Thyroid gland (tissue), 4 donors: ENCODE measurements at places on chromosomes 11 and 22.

DNA sequence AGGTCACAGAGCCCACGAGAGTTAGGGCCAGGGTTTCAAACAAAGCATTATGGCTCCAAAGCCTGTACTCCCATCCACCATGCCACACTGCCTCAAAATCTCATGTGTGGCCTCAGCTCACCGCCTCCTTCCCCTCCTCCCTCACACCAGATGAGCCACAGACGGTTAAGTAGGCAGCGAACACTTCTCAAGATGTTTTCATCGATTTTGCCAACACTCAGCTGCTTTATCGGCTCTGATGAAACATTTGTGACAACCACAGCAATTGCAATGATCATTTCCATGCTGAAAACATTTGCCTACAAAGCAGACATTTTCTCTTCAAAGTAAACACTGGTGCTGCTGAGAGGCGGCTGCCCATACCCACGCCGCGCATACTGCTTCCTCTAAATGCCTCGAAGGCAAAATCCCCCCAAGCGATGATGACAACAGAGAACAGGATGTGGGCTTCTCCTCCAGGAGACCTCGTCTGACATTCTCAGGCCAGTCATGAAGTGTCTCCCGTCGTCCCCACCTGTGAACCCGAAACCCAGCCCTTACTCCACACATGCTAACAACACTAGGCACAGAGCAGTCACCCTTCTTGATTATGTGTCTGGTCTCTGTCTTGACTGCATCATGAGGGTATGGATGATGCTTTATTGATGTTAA is 599.2 kb downstream of the SOX6 start:
- no peak for DNase-seq

- no peak for DNase-seq
Observed at GRCh38 chr22:46591930-46592329, 28.3 kb upstream of the GRAMD4 start.

DNA sequence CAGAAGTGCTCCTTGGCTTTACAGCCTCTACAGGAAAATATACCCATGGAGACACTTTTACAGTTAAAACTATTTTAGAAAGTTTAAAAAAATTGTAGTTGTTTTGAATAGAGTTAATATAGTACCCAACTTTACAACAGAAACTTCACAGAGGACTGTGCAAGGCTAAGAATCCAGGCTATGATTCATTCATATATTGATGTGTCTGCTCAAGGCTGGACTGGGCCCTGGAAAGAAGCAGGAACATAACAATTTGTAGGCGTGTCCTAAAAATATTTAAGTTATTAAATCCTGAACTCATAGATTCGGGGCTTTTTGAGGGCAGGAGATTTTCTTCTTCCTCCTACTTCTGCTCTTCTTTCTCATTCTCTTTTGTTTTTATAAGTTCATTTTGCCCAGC is 291.5 kb upstream of the CCDC179 start:
- DNase-seq = no peak

DNA sequence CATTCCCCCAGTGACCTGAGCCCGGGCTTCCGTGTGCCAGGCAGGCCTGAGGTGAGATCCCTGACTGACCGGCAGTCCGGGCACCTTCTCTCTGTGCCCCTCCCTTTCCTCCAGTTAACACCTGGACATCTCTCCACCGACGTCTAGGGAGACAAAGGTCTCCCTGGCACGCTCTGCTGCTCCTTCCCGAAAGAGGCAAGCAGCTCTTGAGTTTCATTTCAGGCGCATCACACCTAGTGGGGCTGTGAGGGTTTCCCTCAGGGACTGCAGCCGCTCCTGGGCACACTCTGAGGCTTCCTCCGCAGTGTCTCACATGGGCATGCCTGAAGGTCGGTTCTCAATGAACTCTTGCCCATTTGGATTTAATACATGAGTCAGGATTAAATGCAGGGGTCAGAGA is 322.7 kb downstream of the CTTN start:
- DNase-seq = peak; percentile 60

DNA sequence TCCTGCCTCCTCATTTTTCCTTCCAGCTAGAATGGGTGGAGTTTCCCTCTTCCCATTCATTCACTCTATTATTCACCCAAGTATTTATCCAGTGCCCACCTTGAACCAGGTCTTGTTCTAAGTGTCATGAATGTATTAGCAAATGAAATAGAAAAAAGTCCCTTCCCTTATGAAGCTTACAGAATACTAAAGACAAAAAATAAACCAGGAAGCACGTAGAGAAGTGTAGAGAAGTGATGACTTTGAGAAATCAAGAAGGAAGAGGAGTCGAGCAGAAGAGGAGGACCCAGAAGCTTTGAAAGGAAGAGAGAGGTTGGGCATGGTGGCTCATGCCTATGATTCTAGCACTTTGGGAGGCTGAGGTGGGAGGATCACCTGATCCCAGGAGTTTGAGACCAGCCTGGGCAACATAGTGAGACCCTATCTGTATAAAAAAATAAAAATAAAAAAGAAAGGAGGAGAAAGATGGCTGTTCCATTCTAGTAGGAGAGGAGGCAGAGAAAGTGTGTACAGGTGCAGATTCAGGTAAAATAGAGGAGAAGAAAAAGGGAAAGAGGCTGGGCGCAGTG is 17.1 kb upstream of the SYVN1 start:
- no peak for DNase-seq

DNA sequence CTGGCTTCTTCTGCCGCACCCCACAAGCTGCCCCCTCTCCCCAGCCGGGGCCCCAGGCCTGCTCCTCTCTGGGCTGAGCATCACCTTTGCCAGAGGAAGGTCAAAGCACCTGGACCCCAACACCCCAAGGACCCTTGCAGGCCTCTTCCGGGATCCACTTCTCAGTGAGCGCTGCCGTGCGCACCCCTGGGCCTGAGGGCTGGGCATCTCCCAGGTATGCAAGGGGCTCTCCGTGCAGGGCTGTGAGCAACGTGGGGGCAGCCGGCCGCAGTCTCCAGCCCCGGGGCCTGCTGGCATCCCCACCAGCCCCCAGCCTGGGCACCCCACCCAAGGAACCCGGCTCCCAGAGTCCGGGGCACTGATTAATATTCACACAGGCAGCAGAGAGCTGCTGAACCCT is 64.0 kb downstream of the BRD1 start:
- no peak for DNase-seq

- DNase-seq = peak; percentile 91
Observed at GRCh38 chr22:36455571-36456463, 25.6 kb downstream of the TXN2 start.

DNA sequence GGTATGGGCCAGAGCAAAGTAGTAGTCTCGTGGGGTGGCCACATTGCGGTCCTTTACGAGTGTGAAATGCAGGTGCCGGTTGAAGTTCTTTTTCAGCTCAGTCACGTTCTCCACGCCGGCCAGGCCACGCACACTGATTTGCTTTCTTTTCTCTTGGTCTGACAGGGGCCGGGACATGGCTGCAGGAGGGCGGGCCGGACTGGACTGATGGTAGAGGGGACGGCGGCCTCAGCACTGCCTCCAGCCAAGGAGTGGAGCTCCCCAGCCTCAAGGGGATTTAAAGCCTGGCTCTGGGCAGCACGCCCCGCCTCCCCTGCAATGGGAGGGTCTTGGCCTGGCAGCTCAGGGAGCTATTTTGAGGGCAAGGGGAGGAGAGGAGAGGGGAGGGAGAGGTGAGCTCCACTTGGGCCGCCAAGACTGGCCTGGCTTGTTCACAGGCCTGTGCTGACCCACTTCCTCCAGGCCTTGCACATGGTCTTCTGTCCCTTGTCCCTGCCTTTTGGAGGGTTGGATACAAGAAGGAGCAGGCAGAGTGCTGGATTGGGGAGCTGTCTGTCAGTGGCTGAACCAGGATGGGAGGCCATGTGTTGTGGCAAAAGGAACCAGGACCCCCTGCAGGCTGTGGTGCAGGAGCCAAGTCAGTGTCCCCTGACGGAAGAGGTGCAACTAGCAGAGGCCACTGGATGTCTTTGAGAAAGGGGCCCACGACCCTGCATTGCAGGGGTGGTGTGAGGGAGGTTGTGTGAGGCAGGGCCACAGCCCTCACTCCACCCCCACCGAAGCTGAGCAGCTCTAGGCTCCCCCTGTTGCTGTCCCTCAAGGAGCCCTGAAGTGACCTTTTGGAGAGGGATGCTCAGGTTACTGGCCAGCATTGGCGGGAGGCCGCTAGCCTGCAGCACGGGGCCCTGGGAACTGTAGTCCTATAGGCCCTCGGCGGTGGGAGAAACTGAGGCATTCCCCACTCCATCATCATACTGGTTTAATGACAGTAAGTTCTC is at the start of gene PYGM:
TSS of gene PYGM (minus strand) at position 253 of the 998 bp plus-strand sequence. CDS start at position 177, 76 bp downstream.
- peak; percentile 93 for DNase-seq

- no peak for DNase-seq
Observed at GRCh38 chr11:35099278-35100012, 39.5 kb upstream of the CD44 start.

DNA sequence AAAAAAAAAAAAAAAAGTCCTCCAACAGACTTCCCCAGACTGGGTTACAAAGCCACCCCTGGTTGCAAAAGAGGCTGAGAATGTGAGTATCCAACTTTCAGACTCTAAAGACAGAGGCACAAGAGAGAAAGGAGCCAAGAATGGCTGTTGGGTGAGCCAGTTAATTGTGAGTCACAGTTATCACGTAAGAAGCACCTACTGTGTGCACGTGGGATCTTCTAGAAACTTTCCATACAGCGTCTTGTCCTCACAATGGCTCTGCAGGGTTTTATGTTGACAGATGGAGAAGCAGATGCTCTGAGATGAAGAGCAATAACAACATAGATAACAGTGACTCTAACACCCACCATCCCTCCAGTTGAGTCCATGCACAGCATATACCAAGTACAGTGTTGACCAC is 41.0 kb downstream of the CD82 start:
- DNase-seq = no peak

GRCh38 chr11:115659061-115659963 is 155.1 kb upstream of the CADM1 start:
- DNase-seq = peak; percentile 74

GRCh38 chr11:116984589-116984988 is 113.6 kb downstream of the SIK3 start:
- no peak for DNase-seq

- no peak for DNase-seq
Observed at GRCh38 chr11:133814588-133815100, 30.7 kb downstream of the SPATA19 start.

DNA sequence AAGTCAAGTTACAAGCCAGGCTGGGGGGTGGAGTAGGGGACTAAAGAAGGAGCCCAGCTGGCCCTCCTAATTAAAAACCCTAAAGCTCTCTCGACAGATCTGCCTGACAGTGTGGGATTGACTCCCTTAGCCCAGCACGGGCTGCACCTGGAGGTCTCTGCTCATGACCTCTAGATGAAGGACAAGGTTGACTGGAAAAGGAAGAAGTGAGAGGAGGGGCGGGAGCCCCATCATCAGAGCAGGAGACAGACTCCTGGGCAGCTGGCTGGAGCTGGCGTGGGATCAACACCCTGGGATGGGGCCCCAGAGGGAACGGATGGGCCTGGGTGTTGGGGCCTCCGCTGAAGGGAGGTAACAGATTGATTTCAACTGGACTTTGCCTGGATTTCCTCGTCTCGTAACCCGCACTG is 46.1 kb downstream of the RPUSD4 start:
- DNase-seq = no peak
